ENCODE measurements at places on chromosomes 4 and X.

DNA sequence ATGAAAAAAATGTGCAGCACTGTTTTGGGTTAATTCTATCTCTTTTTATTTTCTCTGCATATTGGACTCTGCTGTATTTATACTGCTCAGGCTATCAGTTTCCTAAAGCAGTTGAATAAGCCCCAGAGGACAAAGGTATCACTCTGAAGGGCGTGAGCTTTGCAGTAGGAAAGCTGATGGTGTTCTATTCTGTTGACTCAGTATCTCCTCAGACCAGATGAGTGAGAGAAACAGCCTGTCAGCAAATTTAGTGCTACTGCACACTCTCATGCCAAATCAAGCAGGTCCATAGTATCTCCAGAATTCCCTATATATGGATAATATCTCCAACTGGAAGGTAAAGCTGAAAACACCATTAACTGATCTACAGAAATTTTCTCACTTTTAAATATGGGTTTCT, 132.3 kb upstream of the UGT8 start:
- DNase-seq, result no peak

- DNase-seq, result no peak
Observed at GRCh38 chr4:63817196-63817865, 591.9 kb downstream of the TECRL start.

- DNase-seq, result no peak
Observed at GRCh38 chr4:89078300-89078699, 21.3 kb upstream of the FAM13A start.

DNA sequence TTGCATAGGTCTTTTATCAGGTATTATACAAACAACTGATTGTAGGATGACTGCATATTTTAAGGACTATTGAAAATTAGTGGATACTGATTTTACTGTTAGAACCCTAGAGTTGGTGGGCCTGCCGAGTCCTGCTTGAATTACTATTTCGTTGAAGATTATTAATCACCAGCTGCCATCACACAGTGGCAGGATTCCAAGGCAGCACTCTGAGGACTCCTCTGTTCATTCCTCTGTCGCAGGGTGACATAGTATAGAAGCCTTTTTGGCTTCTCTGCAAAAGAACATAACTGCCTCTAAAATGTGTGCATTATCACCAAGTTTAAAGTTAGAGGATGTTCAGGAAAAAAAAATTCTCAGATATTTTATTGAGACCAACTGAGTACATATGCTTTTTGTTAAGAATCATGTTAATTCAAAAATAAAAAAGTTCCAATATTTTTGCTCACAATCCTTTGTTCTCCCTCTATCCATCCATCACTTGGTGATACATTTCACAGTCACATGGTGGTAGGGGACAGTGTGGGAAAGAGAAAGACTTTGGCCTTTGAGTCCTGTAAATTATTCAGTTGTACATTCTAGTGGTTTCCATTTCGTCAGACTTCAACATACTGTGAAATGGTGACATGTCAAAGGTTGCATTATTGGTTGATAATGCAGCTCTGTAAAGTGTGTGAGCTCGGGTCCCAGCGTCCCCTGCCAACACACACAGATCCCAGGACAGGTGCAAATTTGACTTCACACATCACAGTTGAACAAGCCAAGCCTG, 332.5 kb downstream of the GRID2 start:
- DNase-seq, result no peak

- no peak for DNase-seq
Observed at GRCh38 chr4:103451341-103451740, 253.2 kb upstream of the CENPE start.

GRCh38 chrX:102155806-102156179, at the start of gene BEX5:
Gene BEX5 (minus strand): TSS chrX:102155977. CDS start chrX:102154265, 1,712 bp downstream.
- DNase-seq, result peak; percentile 41

DNA sequence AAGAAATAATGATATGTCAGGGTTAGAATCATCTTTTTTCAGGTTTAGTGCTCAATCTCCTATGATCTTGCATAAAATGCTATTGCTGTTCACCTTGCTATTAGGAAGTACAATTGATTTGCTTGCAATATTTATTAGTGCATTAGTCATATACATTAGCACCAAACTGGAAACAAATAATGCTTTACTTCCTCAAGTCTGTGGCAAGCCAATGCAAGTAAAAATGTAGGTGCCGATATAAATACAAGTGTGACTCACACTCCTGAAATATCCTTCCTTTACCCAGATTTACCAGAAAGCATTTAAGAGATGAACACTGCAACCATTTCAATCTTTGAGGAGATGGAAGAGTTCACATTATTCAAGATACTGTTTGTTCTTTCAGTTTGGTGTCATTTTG, 1487.7 kb upstream of the ADGRL3 start:
- no peak for DNase-seq

DNA sequence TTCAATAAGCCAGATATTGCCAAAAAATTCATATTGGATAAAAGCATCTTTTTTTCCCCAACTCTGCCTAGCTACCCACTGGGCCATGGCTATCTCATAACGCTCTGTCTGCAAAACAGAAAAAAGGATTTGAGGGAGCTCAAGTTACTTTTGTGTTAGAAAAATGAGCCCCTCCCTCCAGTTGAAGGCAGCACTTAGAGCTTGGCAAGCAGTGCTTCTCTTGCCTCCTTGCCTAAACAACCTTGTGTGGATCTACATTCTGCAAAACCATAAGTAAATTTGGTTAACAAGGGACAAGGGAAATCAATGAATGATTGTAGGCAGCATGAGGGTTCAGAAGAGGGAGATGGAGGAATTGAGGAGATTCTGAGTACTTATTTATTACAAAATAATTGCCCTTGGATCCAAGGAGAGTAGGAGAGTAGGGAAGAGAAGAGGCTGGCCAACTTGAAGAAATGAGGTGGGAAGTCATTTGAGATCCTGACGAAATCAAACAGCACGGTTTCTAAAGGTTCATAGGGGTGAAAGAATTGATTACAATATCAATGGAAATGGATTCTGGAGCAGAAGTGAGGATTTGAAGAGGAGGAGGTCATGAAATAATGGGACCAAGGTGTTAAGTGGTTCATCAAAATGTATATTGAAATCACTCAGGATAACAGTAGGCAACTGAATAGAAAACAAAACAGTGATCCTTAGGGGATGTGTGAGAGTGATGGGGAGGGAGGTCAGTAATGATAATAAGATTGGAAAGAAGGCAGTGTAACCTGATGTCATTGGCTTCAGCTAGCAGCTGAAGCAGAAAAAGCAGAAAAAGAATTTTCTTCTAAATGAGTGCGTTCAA, 434.8 kb upstream of the IGFBP7 start:
- no peak for DNase-seq

DNA sequence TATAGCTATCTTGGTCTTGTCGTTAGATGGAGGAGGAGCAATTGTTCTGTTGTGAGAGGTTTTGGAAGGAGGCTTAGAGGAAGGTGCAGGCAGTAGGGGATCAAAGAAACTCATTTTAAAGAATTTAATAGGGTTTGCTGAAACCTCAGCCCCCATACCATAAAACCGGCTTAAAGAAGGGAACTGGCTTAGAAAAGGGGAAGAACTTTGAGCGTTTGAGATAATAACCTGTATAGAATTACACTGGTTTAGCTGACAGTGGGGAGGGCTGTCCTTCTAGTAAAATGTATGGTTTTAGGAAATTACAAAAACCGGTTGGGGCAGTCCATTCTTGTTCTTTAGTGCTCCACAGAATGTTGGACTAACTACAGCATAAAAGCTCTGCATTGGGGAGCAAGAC, 128.1 kb downstream of the KDM6A start:
- DNase-seq, result no peak
